ENCODE measurements at places on chromosomes 6 and 20. TPM values are rescaled to one million over a fixed set of nuclear protein-coding genes. Genes with fewer than 3 reads are reported as not detected.

DNA sequence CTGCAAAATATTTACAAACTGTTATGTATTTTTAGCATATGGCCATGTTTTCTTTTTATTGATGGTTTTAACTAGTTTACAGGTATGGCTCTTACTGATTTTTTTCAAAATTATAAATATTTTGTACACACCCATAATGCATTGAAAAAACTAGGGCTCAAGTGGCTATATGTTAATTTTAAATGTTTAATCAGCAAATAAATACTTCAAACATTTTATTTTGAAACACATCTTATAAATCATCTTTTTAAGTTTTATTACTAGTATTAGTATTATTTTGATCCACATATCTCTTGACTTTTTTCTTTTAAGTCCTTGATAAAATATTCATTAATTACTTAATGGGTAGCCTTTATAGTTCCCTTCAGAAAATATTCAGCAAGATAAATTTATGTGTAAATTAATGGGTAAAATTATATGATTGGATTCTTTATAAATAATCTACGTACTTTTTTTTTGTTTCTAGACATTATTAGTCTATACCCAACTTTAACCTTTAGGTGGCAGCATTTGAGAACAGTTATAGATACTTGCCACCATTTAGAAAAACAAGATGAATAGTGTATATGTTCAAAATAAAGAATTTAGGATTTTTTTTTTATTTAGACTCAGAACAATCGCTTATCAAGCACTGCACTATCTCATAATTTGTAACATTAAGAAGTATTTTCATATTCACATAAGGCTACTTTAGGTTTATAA is 241.9 kb downstream of the ADGRB3 start:
- no peak overlapping the region for H3K27ac ChIP-seq
- H3K27me3 ChIP-seq: no peaks in the 10 kb centered on the region
- H3K4me1 ChIP-seq: no peaks in the 10 kb centered on the region
- no peak overlapping the region for H3K4me3 ChIP-seq
- H3K36me3 ChIP-seq: no peaks in the 10 kb centered on the region

COL12A1 gene
- total RNA-seq: 0.05 TPM

DNA sequence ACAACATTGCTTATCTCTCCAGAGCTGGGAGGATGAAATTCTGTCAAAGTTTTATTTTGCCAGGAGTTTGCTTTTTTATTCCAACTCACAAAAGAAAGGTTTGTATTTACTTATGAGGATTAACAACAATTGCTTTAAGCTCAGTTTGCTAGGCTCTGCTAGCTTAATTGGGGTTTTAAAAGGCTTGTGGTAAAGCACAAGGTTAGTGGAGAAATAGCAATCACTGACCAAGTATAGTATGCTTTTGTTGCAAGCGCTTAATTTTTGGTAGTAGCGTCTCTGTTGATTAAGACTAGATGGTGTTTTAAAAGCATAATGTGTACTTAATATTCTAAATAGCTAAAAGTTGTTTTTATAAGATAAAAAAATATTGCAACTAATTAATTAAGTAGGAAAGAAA is 45.7 kb downstream of the TINAG start:
- H3K27me3 ChIP-seq: no peaks in the 10 kb centered on the region
- no peak overlapping the region for H3K27ac ChIP-seq
- no peak overlapping the region for H3K4me3 ChIP-seq
- H3K36me3 ChIP-seq: no peaks in the 10 kb centered on the region
- H3K4me1 ChIP-seq: no peaks in the 10 kb centered on the region

DNA sequence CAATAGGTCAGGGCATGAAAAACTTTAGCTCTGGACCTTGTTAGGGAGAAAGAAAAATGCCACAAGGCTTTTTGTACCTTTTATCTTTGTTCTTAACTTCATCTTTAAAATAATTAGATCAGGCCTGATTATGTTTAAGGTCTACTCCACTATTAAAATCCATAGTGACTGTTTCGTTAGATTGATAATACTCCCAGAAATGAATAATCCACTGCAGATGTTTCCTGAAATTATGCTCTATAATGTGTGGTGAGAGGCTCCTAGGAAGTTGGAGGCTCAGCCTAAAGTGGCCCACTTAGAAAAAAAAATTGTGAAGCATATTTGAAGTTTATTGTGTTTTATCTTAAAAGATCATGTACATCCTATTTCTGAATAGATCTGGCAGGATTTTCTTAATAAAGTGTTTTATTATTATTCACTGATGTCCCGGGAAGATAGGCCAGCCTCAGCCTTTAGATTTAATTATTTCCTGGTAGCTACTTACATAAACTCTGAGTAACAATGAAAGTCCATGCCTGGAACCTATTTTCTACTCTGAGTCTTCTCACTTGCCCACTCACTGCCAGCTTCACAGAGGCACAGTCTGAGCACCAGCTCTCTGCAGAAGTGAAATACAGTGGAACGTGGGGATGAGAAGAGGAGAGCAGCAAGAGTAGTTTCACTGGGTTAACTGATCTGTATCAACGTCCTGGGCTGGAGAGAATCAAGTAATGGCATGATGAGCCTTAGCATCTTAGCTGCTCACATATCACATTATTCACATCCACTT is 126.8 kb upstream of the TMEM170B start:
- no peak for DNase-seq
- peaks cover 3% of the 10 kb centered on the region for H3K36me3 ChIP-seq
- peaks cover 45% of the 10 kb centered on the region for H3K4me1 ChIP-seq
- H3K27me3 ChIP-seq: peaks cover 2% of the 10 kb centered on the region
- no peak overlapping the region for H3K4me3 ChIP-seq
- peak overlapping the region; percentile 5 for H3K27ac ChIP-seq

UST gene
- total RNA-seq: 0.16 TPM

GRCh38 chr20:48364688-48365421 is 462.9 kb downstream of the PREX1 start:
- H3K27me3 ChIP-seq: peaks cover 5% of the 10 kb centered on the region
- no peaks in the 10 kb centered on the region for H3K36me3 ChIP-seq
- H3K4me3 ChIP-seq: no peak overlapping the region
- no peak for DNase-seq
- H3K27ac ChIP-seq: no peak overlapping the region

DNA sequence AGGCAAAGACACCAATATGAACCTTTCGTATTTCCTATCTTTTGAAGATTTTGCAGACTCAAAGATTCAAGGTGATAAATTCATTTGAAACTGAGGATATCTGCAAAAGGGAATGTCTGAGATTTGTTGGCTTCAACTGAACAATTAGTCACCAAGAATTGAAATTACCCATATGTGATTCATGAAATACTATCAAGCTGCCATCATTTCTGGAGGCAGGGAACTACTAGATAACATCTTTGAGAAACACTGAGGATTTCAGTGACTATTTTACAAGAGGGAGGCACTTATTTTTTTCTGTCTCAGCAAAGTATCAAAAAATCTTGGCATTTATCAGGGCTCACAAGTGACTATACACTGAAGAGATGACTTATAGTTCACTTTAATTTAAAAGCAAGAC is 39.8 kb upstream of the MMS22L start:
- H3K36me3 ChIP-seq: no peaks in the 10 kb centered on the region
- no peak overlapping the region for H3K27ac ChIP-seq
- no peaks in the 10 kb centered on the region for H3K4me1 ChIP-seq
- DNase-seq: no peak
- H3K4me3 ChIP-seq: no peak overlapping the region
- H3K27me3 ChIP-seq: peaks cover 4% of the 10 kb centered on the region

GRCh38 chr20:25402583-25402982 is 4.9 kb upstream of the GINS1 start:
- H3K27ac ChIP-seq: no peak overlapping the region
- no peak overlapping the region for H3K4me3 ChIP-seq
- H3K27me3 ChIP-seq: no peaks in the 10 kb centered on the region
- H3K4me1 ChIP-seq: peaks cover 7% of the 10 kb centered on the region

DNA sequence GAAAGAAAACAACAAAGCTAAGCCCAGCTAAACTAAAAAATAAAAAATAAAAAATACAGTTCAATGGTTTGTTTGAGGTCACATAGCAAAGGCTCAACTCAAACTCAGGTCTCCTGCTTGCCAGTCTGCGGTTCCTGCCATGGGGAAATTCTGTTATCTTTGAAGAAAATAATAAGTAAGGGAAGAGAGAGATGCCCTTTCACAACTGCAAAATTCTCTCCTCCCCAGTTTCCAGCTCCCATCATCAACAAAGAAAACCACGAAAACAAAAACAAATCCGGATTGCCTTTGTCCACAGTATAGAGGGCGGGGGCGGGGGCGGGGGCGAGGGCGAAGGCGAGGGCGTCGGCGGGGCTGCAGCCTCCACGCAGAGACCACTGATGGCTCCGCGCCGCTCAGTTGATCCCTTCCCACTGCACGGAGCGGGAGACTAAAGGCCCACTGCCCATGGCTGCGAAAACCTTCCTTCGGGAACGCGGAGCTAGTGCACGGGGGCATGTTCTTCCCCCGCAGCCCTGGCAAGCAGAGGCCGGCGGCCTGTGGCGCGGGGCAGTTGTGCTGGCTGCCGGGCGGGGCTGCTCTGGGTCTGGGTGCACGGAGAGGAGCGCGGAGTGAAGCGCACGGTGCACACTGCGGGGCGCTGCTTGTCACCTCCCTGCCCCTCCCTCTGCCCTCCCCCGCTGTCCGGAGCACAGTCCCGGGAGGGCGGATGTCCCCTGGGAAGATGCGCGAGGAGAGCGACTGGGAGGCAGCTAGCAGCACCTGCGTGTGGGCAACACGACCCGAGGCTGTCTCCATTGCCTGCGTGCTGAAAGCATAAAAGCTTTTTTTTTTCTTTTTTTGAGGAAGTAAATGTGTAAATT is 54.1 kb upstream of the TPD52L1 start:
- H3K4me3 ChIP-seq: peak overlapping the region; percentile 39
- H3K4me1 ChIP-seq: no peaks in the 10 kb centered on the region
- peaks cover 31% of the 10 kb centered on the region for H3K27me3 ChIP-seq
- DNase-seq: no peak
- H3K36me3 ChIP-seq: no peaks in the 10 kb centered on the region

UBE2C gene
- 261 TPM for total RNA-seq

SLC17A9 gene
- 57.8 TPM for total RNA-seq

DNA sequence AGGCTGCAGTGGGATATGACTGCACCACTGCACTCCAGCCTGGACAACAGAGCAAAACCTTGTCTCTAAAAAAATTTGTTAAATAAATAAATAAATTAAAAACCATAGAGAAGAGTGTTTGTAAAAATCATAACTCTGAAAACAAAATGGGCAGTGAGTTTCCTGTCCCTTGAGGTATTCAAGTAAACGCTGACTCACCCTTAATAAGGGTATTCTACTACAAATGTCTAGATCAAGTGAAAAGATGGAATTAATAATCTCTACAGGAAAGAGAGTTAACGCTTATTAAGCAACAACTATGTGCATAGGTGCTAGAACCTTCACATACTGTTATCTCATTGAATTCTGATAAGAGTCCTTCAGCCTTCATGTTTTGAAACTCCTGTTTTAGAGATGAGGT is 19.9 kb upstream of the MBOAT1 start:
- H3K4me1 ChIP-seq: peaks cover 2% of the 10 kb centered on the region
- H3K27ac ChIP-seq: no peak overlapping the region
- H3K27me3 ChIP-seq: peaks cover 8% of the 10 kb centered on the region
- no peak for DNase-seq
- H3K36me3 ChIP-seq: no peaks in the 10 kb centered on the region

DNA sequence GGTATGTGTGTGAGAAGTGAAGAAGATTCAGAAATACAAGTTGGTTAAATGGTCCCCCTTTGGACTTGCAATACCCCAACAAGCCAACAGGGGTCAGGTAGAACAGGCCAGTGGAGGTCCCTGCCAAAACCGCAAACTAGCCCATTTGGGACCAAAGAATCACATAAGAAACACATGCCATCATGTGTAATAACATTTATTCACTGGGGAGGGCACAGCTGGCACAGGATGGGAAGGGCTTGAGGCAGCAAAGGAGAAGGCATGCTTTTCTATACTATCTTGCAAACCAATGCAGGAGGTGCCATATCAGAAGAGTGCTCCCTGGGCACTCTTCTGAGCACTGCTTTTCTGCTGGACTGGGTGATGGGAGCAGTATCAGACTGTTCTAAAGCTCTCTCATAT is 116.1 kb upstream of the TRAF3IP2 start:
- peaks cover 54% of the 10 kb centered on the region for H3K4me1 ChIP-seq
- peak; percentile 70 for DNase-seq
- no peak overlapping the region for H3K4me3 ChIP-seq
- peak overlapping the region; percentile 68 for H3K27ac ChIP-seq

DNA sequence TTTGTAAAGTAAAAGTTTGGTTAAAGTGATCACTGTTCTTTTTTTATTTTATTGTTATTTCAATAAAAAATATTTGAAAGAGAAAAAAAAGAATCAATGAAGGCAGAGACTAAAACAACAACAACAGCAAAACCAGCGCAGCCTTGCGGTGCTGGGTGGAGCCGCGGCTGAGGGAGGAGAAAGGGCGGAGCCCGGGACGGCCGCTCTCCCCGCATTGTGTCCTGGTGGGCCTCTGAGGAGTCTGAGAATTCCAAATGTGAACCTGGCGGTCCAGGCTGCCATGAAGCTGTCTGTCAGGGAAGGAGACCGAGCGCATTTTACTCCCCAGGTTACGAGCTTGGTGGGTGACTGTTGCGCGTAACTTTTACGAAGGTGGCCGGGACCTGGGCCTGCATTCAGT is 43.2 kb downstream of the TMEM242 start:
- H3K36me3 ChIP-seq: no peaks in the 10 kb centered on the region
- no peak overlapping the region for H3K4me3 ChIP-seq
- H3K27me3 ChIP-seq: peaks cover 11% of the 10 kb centered on the region
- no peak overlapping the region for H3K27ac ChIP-seq

DNA sequence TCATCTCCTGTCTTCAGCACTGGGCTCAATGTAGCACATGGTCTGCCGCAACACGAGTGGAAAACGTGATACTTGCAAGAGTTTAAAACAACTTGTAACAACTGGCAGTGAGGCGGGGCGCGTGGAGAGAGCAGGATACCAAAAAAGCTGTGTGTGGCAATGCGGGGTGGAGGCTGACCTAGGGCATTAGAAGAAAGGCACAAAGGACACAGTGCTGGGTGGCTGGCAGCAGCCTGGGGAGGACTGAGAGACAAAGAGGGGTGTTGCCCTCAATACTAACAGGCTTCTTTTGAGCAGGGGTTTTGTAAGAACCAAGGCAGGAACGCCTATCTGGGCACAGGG is 1.5 kb upstream of the GFOD1 start:
- H3K4me1 ChIP-seq: peaks cover 40% of the 10 kb centered on the region
- no peaks in the 10 kb centered on the region for H3K36me3 ChIP-seq
- no peak overlapping the region for H3K27ac ChIP-seq

DNA sequence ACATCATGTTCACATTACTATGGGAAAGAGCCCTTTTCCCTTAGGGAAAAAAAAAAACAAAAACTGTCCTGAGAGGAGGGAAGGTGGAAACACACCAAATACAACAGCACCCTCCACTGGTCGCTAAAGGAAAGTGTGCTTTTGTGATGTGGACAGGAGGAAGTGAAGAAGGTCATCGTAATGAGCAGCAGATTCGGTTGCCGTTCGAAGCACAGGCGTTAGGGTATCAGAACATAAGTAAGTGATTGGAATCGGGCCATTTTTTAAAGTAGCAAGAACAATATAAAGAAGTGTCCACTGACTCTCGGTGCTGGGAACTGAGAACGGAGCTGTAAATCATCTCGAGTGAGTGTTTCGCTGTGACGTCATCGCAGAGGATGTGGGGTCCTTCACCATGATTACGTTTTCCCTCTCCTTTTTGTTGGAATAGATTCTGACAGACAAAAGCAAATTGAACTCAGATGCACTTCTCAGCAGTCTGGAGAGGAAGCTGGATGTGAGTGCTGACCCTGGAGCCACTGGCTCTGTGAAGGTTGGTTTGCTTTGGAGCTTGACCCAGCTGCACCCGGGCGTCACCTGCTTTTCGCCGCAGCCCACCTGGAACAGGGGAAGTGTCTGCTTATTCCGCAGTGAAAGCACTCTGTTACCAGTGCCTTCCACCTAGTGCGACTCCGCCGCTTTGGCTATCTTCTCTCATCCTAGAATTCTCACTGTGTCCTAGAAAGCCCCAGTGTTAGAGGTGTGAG is 203.6 kb upstream of the GMDS start:
- no peaks in the 10 kb centered on the region for H3K36me3 ChIP-seq
- peak; percentile 26 for DNase-seq
- peak overlapping the region; percentile 8 for H3K4me3 ChIP-seq
- H3K4me1 ChIP-seq: peaks cover 3% of the 10 kb centered on the region
- peaks cover 18% of the 10 kb centered on the region for H3K27me3 ChIP-seq
- H3K27ac ChIP-seq: no peak overlapping the region

All from activated CD8-positive, alpha-beta T cell treated with anti-CD3 and anti-CD28 coated beads, Interleukin-2, amount 10 ng/mL, durations not matched to agents 7 days and 5 days (primary cell).